ENCODE measurements at places on chromosomes 5 and 9.

DNA sequence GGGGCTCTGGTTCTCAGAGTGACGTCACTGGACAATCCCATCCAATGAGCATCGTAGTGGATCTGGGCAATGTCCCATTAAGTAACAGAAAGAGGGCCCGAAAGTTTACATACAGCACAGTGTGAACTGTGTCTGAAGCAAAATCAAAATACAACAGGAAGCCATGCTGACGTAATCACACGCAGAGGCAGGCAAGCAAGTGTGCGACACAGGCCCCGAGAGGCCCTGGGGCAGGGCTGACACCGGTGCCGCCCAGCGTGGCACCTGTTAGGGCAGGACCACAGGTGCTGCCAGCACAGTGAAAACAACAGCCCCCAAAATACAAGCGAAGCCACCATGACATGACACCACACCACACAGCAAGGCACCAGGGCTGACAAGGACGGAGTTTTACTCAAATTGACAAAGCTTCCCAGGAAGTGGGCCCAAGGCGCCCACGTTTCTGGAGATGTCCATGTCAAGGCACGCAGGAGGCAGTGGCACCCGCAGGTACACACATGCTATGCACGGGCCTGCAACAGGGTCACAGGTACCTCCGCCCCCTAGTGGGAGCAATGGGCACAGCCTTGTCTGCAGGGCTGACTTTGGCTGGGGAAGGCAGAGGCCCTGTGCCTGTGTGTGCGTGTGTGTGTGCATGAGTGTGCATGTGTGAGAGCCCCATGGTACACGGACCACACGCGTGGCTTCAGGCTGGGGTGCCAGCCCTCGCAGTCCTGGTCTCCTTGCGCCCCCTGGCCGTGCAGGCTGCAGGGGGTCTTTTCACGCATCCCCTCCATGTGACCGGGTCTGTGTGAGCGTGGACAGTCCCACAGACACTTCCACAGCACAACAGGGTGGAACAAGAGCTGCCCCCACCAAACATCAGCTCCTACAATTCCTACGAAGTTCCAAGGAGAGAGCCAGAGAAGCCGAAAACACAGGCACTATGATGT, 19.6 kb downstream of the QSOX2 start:
- H3K4me3 ChIP-seq = no peak overlapping the region
- H3K4me1 ChIP-seq = no peaks in the 10 kb centered on the region
- DNase-seq = peak; percentile 68

DNA sequence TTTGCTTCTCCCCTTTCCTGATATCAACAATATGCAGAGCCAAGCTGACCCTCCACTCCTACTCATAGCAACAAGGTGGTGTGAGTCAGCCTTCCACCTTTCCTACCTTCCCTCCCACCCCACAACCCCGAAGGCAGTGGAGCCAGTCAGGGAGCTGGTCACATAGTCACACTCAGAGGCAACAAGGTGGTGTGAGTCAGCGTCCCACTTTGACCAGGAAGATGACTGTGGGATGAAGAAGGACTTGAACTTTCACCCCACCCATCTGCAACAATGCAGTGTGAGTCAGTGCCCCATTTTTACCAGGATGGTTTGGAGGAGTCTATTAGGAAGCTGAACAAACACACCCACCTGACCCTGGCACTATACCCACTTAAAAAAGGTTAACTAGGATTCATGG, 30.1 kb upstream of the ZNF782 start:
- no peaks in the 10 kb centered on the region for H3K36me3 ChIP-seq
- H3K27me3 ChIP-seq = no peaks in the 10 kb centered on the region
- no peak overlapping the region for H3K4me3 ChIP-seq

- DNase-seq = no peak
- H3K36me3 ChIP-seq = no peaks in the 10 kb centered on the region
- H3K4me3 ChIP-seq = no peak within 1 kb of the TSS
- no peaks in the 10 kb centered on the region for H3K4me1 ChIP-seq
Observed at GRCh38 chr5:153490118-153491037, at the start of gene GRIA1. TSS of gene GRIA1 (plus strand) at chr5:153490670.

GRCh38 chr9:117644932-117645636, 59.1 kb upstream of the TLR4 start:
- no peaks in the 10 kb centered on the region for H3K36me3 ChIP-seq
- H3K4me1 ChIP-seq = no peaks in the 10 kb centered on the region
- no peak overlapping the region for H3K27ac ChIP-seq
- H3K27me3 ChIP-seq = no peaks in the 10 kb centered on the region

GRCh38 chr5:10401498-10401897, 40.2 kb upstream of the ROPN1L start:
- H3K4me3 ChIP-seq = no peak overlapping the region
- H3K4me1 ChIP-seq = no peaks in the 10 kb centered on the region
- no peak overlapping the region for H3K27ac ChIP-seq
- H3K36me3 ChIP-seq = peaks cover 9% of the 10 kb centered on the region
- no peak for DNase-seq

GRCh38 chr9:15346837-15347236, 39.8 kb upstream of the TTC39B start:
- no peaks in the 10 kb centered on the region for H3K4me1 ChIP-seq
- DNase-seq = no peak
- H3K27ac ChIP-seq = no peak overlapping the region
- H3K4me3 ChIP-seq = no peak overlapping the region
- no peaks in the 10 kb centered on the region for H3K36me3 ChIP-seq

- H3K36me3 ChIP-seq = no peaks in the 10 kb centered on the region
- no peaks in the 10 kb centered on the region for H3K4me1 ChIP-seq
- H3K4me3 ChIP-seq = no peak overlapping the region
- no peaks in the 10 kb centered on the region for H3K27me3 ChIP-seq
- peak; percentile 17 for DNase-seq
Observed at GRCh38 chr5:1555808-1556731, 32.3 kb upstream of the LPCAT1 start.

GRCh38 chr5:174300941-174301761, 255.6 kb downstream of the NSG2 start:
- H3K27ac ChIP-seq = no peak overlapping the region
- H3K4me1 ChIP-seq = no peaks in the 10 kb centered on the region
- no peak overlapping the region for H3K4me3 ChIP-seq
- H3K36me3 ChIP-seq = no peaks in the 10 kb centered on the region

DNA sequence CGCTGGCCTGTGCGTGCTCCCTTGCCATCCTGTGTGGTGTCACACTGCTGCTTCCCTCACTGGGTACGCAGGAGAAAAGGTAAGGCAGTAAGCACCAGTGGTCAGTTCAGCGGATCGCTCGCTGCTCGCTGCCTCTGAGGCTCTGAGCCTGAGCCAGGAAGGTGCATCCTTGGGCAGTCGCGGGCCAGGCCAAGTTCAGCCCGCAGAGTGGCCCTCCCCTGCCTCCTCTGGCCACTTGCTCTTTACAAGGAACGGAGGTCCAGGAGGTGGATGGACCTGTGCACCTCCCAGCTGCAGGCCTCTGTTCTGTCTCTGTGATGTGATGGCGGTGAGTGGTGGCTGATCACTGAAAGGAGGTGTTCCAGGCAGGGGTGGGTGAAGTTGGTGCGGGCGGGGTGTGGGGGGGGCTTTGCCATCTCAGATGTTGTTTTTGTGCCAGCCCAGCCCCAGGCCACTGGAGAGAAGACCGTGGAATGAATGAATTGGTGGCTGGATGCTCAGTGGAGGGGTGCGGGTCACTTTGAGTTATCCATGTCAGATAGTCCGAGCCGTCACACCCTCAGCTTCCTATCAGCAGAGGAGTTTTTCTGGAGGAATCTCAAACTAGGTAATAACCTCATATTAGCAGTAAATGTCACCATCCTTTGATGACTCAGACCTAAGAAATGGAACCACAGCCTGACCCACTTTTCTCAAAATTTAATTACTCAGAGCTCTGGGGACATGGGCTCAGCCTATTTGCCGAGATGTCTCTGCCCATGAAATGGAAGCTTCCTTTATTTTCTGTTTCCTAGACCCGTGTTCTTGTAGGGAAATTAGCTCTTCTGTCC, 7.3 kb downstream of the COL5A1 start:
- H3K4me3 ChIP-seq = no peak overlapping the region
- H3K27me3 ChIP-seq = no peaks in the 10 kb centered on the region
- DNase-seq = no peak
- no peaks in the 10 kb centered on the region for H3K4me1 ChIP-seq

DNA sequence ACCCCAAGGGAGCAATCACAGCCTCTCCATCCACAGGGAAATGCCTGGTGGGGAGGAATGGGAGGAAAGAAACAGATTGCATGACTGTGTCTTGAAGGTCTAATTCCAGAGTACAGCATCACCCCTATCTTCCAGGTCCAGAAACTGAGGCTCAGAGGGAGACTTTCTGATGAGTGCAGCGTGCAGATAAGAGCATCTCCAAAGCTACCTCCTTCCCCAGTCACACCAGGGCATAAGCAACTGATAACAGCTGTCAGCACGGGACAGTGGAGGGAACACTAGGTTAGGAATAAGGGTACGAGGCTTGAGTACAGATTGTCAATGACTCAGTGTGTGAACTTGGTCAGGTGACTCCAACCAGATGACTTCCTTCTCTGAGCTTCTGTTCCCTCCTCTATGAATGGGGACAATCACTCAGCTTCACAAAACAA, 126.9 kb downstream of the KCNIP1 start:
- no peak for DNase-seq
- no peaks in the 10 kb centered on the region for H3K4me1 ChIP-seq
- no peak overlapping the region for H3K27ac ChIP-seq
- H3K36me3 ChIP-seq = no peaks in the 10 kb centered on the region

DNA sequence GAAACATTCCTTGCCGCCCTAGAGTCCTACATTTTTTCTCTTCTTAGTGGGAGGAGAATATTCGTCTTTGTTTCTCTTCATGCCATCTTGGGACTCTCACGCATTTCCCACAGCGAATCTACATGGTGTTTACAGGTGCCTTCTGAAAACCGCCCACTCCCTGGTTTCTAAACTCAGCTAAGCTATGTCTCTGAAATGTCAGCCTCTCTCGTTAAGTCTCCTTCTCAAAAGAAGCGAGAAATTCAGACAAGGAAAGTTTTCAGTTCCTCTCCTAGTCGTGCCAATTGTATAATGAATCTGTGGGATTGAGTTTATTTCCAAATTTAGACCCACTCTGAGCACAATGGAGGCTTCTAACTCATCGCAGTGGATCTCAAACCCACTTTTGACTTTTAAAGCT, 186.8 kb upstream of the NFIB start:
- DNase-seq = no peak
- no peak overlapping the region for H3K4me3 ChIP-seq
- H3K4me1 ChIP-seq = no peaks in the 10 kb centered on the region
- H3K27me3 ChIP-seq = no peaks in the 10 kb centered on the region

- H3K4me1 ChIP-seq = no peaks in the 10 kb centered on the region
- peak overlapping the region; percentile 37 for H3K27ac ChIP-seq
Observed at GRCh38 chr9:96618209-96619123, 1.2 kb downstream of the CDC14B start.
